ENCODE measurements at places on chromosomes 16 and 17. TPM values are rescaled to one million over a fixed set of nuclear protein-coding genes. Genes with fewer than 3 reads are reported as not detected.

Gene TBC1D3G
- total RNA-seq: not detected

Gene OR4D1
- 0.25 TPM for total RNA-seq

Gene EVI2B
- 28.0 TPM for total RNA-seq

Gene INCA1
- 0.31 TPM for total RNA-seq

Gene HIC1
- 24.8 TPM for total RNA-seq

Gene WNT9B
- total RNA-seq: not detected

Gene RDM1
- total RNA-seq: 1.3 TPM

Gene MMP2
- total RNA-seq: not detected

Gene TBC1D3
- 3.9 TPM for total RNA-seq

Gene SMARCD2
- 136 TPM for total RNA-seq

Gene CES1
- not detected for total RNA-seq

DNA sequence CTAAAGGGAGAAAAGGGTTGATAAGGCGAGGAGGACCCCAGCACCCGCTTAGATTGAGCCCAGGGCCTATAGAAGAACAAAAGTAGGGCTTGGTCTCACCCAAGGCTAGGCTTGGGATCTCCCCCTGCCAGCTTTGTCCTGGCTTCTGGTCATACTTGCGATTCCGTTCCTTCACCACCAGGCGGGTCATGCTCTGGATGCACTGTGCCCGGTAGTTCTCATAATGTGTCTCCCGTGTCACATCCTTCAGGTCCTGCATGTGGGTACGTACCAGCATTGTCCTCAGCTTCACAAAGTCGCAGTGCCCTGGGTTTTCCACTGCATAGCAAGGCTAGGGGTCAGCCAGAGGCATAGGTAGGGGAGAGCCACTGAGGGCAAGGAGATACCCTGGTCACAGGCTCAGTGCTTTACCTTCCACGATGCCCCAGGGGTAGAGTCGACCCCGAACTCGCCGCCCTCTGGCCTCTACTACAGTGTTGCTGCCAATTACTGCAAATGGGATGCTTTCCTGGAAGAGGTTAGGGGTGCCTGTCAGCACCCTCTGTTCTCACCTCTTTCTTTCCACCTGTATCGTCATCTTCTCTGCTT is 6.5 kb upstream of the MTMR4 start:
- DNase-seq: no peak

GRCh38 chr16:15686287-15686686 is 36.2 kb downstream of the NDE1 start:
- DNase-seq: no peak

DNA sequence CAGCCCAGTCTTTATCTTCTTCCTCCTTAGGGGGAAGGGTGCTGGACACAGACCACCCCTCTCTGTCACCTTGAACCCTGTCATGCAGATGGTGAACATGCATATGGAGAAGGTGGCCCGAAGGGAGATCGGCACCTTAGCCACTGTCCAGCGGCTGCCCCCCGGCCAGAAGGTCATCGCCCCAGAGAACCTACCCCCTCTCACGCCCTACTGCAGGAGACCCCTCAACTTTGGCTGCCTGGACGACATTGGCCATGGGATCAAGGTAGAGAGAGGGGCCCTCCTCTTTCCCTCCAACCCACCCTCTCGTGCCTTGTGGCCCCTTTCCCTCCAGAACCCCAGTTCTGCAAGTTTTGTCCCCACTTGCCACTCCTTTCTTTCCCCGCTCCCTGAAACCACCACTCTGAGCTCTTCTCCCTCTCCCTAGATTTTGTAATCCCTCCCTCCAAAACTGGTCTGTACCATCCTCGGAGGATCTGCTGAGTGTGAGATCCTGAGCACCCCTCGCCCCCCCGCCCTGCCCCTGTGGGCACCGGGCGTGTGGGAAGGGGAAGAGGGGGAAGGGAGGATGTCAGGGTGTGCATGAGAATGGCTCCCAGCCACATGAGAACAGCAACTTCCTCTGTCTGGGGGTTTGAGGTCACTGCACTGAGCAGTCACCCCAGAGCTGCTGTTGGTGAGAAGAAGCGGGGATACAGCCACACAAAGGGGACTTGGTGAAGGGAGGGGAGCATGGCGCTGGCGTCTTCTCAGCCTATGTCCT is 7.3 kb downstream of the ABI3 start:
- peak; percentile 84 for DNase-seq

DNA sequence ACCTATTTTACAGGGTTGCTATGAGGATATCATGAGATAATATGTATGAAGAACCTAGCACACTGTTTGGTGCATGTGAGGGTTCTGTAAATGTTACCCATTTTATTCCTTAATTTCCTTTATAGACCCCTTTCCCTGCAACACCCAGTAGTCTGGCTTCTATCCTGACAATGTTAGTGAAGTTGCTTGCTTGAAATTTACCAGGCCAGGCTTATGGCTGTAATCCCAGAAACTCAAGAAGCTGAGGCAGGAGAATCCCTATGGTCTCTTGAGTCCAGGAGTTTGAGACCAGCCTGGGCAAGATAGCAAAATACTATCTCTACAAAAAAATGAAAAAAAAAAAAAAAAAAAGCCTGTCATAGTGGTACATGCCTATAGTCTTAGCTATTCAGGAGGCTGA is 722.0 kb downstream of the MAF start:
- no peak for DNase-seq

DNA sequence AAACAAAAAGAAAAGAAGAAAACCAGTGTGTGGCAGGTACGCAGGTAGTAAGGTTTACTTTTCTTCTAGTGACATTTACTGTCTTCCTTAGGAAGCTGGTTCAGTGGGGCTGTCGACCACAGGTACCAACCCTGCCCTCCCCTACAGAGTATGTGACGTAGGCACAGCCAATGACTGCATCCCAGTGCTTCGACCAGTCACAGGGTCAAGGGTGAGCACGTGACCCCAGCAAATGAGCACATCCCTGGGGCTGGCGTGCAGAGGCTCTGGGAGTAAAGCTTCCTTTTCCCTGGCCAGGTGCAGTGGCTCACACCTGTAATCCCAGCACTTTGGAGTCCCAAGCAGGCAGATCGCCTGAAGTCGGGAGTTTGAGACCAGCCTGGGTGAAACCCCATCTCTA is 38.9 kb upstream of the PLCG2 start:
- no peak for DNase-seq

DNA sequence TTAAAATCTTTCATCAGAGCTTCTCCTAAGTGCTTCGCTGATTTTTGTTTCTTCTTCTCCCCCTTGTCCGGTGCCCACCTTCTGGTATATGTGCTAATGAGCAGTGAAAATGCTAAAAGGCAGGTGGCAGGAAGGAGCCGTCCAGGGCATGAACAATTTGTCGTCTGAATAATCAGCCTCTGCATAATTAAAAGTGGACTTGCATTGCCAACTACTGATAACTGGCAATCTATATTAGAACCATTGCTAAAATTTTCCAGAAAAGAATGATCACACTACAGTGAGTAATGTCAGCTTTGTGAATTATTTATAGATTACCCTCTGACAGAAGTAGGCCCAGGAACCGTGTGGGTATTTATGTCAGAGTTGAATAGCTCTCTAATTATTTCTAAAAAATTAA is 28.1 kb downstream of the SERPINF1 start:
- DNase-seq: no peak

GRCh38 chr17:1644493-1645206 is 882 bp downstream of the SCARF1 start:
- no peak for DNase-seq

DNA sequence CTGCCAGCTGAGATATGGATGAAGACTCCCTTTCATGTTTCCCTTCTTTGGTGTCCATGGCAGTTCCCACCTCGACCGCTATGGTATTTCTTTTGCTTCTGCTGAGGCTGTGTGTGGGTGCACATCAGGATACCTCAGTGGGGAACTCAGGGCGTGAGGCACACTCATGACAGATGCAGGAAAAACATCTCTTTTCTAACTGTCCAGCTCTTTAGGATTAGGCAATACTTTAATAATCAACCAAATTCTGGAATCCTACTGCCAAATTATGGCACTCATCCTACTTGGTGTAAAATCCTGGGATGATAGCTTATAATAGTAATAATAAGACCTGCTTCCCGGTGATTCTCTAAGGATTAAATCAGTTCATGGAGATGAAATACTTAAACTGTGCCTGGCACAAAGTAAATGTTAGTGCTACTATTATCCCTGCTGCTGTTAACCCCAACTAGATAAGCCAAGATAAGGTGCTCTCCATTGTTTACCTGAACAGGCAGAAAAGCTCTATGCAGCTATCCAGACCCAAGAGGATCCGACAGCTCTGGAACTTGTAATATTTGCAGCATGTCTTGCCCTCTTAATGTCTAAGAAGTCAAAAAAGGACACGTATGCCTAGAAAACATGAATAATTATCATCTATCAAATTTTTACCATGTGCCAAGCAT is 543.3 kb downstream of the WWOX start:
- no peak for DNase-seq

- no peak for DNase-seq
Observed at GRCh38 chr17:9284884-9285283, 263.6 kb downstream of the NTN1 start.

GRCh38 chr16:89983536-89983935 is 35.0 kb downstream of the DEF8 start:
- no peak for DNase-seq

- DNase-seq: no peak
Observed at GRCh38 chr16:73713778-73714495, 582.7 kb upstream of the PSMD7 start.

DNA sequence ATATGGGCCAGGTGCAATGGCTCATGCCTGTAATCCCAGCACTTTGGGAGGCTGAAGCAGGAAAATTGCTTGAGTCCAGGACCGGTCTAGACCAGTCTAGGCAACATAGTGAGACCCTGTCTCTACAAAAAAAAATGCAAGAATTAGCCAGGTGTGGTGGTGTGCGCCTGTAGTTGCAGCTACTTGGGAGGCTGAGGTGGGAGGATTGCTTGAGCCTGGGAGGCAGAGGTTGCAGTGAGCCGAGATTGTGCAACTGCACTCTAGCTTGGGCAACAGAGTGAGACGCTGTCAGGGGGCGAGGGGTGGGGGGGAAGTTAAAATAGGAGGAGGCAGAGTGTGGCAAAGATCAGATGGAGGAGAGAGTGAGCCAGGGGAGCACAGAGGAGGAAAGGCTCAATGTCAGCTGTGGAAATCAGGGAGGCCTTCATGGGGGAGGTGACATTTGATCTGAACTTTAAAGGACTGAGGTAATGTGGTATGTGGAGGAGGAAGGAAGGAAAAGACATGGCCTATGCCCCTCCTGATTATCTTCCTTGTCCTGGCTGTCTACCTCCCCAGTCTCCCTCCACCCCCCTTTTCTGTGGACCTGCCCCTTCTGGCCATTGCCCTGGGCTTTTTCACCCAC is 4.7 kb upstream of the GOT2 start:
- DNase-seq: no peak

GRCh38 chr17:6352801-6353560 is 81.9 kb downstream of the AIPL1 start:
- no peak for DNase-seq

DNA sequence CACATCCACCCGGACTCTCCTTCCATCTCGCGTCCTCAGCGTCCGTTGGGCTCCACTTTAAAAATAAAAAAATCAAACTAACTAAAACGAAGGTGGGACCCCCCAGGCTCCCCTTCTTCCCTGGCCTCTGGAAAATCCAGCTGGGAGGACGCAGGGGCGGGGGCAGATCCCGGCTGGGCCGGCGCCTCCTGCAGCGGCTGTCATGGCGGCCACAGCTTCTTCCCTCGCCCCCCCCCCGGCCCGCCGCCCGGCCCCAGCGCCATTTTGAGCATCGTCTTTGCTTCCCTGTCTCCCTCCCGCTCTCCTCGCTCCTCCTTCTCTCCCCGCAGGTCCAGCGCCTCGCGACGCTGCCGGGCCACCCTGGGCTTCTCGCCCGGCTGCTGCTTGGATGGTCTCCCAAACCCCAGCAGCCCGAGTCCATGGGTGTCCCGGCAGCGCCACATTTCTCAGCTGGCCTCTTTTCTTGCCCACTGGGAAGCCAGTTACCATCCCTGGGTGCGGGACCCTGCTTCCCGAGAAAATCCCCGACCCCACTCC is 3.3 kb downstream of the HOXB2 start:
- DNase-seq: no peak

DNA sequence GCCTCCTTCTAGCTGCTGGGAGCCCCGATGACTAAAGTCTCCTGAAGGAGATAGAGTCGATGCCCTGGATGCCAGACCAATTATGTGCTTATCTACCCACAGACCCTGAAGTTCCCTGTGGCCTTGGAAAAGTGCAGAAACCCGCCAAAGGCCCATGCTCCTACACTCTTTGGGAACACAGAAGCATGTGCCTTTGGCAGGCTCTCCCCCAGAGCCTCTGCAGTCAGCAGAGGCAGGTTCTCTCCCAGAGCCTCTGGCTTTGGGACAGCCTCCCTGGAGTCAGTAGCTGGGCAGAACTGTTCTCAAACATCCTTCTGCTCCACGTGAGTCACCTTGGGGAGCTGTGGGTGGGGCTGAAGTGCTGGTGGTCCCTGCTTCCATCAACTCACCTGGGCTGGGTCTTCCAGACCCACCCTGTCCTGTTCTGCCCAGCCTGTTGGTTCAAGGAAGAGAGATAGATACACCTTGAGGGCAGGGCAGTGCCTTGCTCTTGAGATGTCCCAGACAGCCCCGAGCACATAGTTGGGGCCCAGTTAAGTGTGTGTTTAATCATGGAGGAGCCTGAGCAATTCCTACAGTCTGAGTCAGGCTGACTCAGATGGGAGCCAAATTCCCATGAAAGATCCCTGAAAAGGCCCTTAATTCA is 3.2 kb upstream of the CDK5RAP3 start:
- no peak for DNase-seq

DNA sequence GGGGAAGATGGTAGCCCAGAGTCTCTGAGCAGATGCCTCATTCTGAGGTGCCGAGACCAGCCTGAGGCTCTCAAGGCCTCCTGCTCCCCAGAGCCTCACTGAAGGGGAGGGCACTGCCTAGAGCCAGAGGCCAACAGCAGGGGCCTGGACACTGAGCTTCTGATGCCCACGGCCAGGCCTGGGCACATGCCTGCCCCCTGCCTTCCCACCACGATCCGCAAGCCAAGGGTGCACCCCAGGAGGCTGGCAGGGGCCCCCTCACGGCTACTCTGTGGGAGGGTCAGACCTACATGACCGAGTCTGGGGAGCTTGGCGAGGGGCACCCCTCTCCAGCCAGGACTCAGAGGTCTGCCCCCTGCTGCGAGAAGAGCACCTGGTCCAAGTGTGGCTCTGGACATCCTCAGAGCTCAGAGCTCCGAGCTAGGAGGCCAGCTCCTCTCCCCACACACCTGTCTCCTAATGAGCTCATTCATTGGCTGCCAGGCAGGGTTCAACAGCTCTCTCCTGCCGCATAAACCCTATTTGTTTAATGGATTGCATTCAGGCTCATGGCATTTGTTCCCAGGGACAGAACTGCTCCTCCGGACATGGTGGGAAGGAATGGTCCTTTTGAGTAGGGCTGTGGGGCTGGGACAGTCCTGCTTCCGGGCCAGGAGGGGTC is 13.9 kb downstream of the OTOP3 start:
- no peak for DNase-seq

GRCh38 chr16:88971371-88972097 is 5.5 kb downstream of the CBFA2T3 start:
- DNase-seq: no peak

- peak; percentile 88 for DNase-seq
Observed at GRCh38 chr16:18969050-18969854, 14.5 kb upstream of the TMC7 start.

DNA sequence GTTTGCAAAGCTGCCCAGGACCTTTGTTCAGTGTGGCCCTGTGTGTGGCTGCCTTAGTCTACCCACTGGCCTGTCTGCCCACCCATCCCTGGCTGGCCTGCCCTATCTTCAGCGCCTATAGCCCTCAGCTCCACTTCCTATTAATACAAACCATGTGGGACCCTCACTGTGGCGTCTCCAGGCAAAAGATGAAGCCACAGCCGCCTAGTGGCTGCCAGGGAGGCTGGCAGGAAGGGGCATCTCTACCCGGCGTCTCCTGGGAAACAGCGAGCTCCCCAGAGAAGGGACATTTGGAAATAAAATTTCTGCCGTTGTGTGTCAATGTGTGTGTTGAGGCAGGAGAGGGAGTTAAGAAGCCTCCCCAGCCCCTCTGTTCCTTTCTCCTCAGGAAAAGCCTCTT is 31.5 kb downstream of the NEUROD2 start:
- no peak for DNase-seq
